Activated naive CD8-positive, alpha-beta T cell treated with anti-CD3 and anti-CD28 coated beads, Interleukin-2, amount 10 ng/mL, durations not matched to agents 7 days and 5 days (primary cell): ENCODE measurements at places on chromosomes 6 and 20. TPM values are rescaled to one million over a fixed set of nuclear protein-coding genes. Genes with fewer than 3 reads are reported as not detected.
A peak's percentile ranks its signal among the peaks of the same experiment; 100 is the strongest.

DNA sequence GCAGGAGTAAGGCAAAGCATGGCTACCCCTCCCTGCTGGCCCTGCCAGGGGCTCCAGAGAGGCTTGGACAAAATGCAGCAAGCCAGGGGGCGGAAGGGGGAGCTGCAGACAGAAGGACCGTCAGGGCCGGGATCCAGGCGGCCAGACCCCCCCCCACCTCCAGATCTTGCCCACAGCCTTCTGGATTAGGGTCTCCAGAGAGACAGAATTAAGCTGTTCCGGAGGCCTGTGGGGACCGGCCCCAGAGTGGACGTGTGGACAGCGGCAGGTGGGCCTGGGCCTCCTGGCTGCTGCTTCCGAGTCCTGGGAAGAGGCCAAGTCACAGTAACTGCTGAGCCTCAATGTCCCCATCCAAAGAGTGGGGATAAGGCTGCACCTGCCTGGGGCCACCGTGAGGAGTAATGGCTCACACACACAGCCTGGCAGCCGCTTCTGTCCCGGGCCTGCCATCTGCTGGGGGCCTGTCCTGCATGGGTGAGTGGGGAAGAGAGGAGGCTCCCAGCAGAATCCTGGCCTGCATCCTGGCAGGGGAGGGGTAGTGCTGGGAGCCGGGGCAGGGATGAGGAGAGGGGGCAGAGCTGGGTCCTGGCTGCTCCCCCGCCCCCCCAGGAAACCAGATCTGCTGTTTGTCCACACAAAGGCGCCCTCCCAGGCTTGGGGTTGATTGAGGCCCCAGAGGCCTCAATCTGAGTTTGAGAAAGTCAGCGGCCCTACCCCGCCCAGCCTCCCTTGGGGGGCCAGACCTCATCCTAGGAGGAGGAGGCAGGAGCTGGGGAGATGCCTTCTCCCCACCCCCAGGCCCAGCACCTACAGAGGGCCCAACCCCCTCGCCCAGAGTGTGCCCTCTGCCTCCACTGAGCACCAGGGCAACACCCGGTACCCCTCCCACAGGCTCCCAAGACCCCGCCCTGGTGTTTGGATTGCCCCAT lies 3.9 kb downstream of the LAMA5 start:
- H3K27ac ChIP-seq = no peak overlapping the region
- H3K27me3 ChIP-seq = peaks cover 17% of the 10 kb centered on the region
- DNase-seq = no peak
- no peak overlapping the region for H3K4me3 ChIP-seq
- no peaks in the 10 kb centered on the region for H3K36me3 ChIP-seq

ETV7 gene
- total RNA-seq = 9.8 TPM

KCNQ5 gene
- 4.3 TPM for total RNA-seq

DNAAF9 gene
- 6.4 TPM for total RNA-seq

RPS10 gene
- 1,529 TPM for total RNA-seq

DNA sequence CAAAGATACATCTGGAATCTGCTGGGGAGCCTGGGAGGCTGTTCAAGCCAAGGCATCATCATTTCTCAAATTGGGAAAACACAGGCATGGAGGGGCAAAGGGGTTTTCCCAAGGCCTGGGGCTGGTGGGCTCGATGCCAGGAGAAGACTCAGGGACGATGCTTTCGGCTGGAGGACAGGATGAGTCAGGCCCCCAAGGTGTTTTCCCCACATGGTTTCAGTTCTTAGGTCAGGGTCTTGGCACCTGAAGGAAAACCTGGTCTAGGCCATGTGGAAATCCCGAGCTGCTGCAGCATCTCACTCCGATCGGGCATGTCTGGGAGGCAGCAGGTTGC lies 348.1 kb downstream of the CDC5L start:
- DNase-seq = no peak
- H3K4me1 ChIP-seq = peaks cover 6% of the 10 kb centered on the region
- H3K27ac ChIP-seq = no peak overlapping the region
- H3K4me3 ChIP-seq = no peak overlapping the region
- H3K27me3 ChIP-seq = no peaks in the 10 kb centered on the region

- H3K27me3 ChIP-seq = peaks cover 49% of the 10 kb centered on the region
- DNase-seq = peak; percentile 54
- H3K36me3 ChIP-seq = no peaks in the 10 kb centered on the region
Measured at GRCh38 chr6:166258854-166259276, 49.3 kb downstream of the PRR18 start.

TGM3 gene
- total RNA-seq = not detected

DNA sequence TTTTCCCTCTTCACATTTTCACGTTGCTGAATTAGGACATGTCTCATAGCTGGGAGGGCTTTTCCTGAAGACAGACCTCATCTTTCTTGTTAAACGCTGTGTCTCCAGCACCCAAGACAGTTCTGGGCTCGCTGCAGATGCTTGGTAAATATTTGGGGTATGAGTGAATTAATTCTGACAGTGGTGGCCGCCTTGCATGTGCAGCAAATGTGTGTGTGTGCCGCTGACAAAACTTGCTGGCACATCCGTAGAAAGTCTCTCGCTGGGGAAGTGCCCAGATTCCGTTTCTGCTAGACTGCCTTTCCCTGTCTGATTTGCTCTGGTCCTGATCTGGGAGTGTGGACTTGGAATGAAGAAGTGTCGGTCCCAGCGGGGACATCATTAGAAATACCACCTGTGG lies 48.2 kb upstream of the ZNFX1 start:
- no peak for DNase-seq
- H3K4me1 ChIP-seq = peaks cover 11% of the 10 kb centered on the region
- H3K27ac ChIP-seq = no peak overlapping the region
- no peak overlapping the region for H3K4me3 ChIP-seq

DNA sequence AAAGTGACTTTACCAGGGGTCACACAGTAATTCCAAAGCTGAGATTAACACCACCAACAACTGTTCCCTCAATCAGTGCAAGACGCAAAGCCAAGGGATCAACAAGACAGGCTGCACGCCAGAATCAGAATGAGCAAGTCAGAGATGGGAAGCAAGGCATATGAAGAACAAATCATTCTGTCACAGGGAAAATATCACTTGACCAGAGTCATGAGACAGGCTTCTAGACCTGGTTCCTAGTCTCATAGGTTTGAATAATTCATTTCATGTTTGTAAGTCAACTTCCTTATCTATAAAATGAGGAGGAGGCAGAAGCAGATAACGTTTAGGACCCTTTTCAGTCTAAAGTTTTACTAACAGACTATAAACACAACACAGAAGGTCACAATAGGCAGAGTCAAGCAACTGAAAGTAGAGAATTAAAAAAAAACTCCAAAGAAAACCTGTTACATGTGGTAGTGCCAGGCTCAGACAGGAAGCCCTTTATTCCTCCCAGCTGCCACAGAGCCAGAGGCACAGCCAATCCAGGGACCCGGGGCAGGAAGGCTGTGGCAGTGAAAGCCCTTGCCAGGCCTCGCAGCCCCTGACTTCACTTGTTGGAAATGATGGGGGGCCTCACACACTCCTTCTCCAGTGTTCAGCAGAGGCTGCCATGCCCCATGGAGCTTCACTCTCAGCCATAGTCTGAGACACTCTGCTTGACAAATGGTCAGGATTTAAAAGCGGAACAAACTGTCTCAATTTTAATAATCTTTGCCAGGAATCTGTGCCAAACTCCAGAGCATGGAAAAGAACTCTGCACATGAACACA lies 29.2 kb upstream of the DST start:
- H3K4me1 ChIP-seq = no peaks in the 10 kb centered on the region
- H3K36me3 ChIP-seq = no peaks in the 10 kb centered on the region
- peaks cover 15% of the 10 kb centered on the region for H3K27me3 ChIP-seq

HTR1B gene
- not detected for total RNA-seq

- peaks cover 4% of the 10 kb centered on the region for H3K36me3 ChIP-seq
- no peak overlapping the region for H3K27ac ChIP-seq
- H3K27me3 ChIP-seq = no peaks in the 10 kb centered on the region
- no peak overlapping the region for H3K4me3 ChIP-seq
Measured at GRCh38 chr6:5179917-5180316, 80.8 kb downstream of the LYRM4 start.

GRCh38 chr6:77292564-77293546 lies 170.4 kb downstream of the HTR1B start:
- H3K36me3 ChIP-seq = no peaks in the 10 kb centered on the region
- no peak overlapping the region for H3K4me3 ChIP-seq
- H3K27ac ChIP-seq = no peak overlapping the region
- no peaks in the 10 kb centered on the region for H3K27me3 ChIP-seq
- no peaks in the 10 kb centered on the region for H3K4me1 ChIP-seq
